ENCODE measurements at places on chromosomes 5 and 9.
A peak's percentile ranks its signal among the peaks of the same experiment; 100 is the strongest.

- DNase-seq, result no peak
Observed at GRCh38 chr9:91939978-91940377, 10.1 kb downstream of the ROR2 start.

DNA sequence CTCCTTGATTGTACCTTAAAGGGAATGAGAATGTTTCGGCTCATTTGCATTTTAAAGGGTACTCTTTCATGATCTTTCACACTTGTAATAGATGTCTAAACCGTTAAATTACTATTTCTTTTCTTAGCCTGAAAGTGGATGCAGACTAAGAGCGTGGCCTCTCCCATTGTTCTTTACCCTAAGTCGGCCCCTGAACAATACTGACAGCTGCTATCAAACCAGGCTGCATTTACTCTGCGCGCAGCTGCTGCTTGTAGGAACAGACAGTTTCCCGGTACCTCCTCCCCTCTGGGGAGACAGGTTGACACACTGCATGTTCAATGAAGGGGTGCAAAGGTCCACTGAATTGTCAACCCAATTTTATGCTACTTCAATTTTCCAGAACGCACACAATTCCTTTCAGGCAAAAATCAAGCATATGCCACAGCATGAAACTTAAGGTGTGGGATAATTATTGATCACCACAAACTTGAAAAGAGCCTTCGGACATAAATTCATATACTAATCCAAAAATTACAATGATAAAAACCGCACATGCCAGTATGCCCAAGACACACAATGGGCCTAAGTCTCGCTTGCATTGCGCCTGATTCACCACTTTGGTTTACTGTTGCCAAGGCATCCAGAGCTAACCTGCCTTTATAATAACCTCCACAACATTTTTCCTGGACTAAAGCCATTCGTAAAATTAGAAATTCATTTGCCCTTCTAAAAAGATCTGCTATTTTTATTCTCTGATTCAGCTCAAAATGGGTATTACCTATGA lies 39.7 kb downstream of the TLE1 start:
- no peak for DNase-seq

DNA sequence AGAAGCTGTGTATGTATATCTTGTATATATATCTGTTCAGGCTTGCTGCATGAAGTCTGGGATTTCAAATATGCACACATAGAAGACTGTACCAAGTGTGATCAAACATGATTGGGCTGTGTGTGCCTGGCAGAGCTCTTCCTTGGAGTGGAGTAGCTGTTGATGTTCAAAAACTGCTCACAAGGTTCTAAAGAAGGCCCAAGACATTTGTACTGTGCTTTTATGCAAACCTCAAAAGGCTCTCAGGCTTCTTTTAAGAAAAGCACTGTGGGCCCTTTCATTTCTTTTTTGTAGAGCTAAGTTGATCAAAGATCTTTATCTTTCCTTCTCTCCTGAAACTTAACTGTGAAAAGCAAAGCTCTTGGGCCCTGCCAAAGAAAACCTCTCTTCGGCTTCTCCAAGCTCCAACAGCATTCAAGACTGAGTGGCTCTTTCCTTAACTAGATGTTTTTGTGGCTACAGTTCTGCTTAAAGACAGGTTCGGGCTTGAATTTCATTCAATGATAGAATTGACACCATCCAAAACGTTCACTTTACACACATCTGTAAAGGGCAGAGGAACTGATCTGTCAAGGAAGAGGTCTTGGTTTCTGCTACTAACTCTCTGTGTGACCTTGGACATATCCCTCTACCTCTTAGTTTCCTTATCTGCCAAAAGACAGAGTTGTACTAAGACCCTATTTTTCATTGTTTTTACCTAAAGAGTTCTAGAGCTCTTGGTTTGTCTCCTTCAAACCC lies 105.8 kb upstream of the IL6ST start:
- DNase-seq, result no peak

DNA sequence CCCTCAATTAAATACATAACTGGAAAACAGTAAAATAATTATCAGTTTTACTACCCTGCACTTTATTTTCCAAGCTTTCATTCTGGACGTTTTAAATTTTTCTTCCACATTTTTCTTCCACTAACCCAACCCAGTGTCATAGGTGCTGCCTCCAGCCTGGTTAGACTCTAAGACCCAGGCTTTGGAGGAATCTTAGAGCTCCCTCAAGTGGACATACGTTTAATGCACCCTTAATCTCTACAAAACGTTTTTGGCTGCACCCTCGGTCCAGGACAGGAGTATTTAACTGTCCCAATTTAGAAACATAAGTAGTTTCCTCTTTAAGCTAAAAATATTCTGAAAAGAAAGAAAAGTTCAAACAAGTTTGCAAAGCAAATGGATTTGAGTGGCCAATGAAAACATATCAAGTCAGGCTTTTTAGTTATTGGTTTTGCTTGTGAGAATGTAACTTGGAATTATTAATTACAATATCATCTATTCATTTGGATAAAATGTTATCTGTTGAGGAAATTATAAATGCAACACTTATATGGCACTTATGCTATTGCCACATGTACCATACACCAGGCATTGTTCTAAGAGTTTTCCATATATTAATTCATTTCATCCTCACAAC lies 38.9 kb downstream of the CDH6 start:
- peak; percentile 23 for DNase-seq

GRCh38 chr5:69188811-69189161 lies 597 bp upstream of the CENPH start:
- DNase-seq, result no peak

DNA sequence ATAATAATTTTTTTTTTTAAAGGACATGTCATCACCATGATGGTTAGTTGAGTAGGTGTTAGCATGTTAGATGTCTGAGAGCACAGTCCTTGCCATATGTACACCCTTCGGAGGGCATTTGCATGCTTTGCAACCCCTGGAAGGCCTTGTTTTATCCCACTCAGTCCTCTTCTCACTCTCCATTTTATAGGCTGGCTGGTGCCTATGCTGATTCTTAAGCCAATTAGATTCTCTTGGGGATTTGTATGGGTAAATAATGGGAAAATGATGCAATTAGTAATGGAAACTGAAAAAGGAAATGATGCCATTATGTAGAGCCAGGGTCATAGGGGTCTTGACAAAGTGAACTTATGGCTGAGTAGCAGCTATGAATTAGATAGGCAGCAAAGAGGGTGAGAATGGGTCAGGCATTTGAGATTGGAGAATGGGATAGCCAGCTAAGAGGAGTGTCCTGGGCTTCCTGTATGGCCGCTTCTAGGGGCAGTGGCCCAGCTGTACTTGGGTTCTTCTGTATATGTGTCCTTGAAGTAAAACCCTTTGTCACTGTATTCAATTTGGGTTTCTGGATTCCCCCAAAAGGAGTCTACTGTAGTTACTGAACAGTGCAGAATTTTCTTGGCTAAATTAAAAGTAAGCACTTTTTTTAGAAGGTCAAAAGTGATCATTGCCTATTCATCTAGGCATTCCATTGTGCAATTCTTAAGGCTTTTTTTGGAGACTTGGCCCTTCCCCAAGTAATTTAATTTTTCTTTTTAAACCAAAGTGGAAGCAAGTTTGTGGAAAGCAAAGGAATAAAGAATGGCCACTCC lies 31.6 kb downstream of the LRRTM2 start:
- DNase-seq, result no peak

DNA sequence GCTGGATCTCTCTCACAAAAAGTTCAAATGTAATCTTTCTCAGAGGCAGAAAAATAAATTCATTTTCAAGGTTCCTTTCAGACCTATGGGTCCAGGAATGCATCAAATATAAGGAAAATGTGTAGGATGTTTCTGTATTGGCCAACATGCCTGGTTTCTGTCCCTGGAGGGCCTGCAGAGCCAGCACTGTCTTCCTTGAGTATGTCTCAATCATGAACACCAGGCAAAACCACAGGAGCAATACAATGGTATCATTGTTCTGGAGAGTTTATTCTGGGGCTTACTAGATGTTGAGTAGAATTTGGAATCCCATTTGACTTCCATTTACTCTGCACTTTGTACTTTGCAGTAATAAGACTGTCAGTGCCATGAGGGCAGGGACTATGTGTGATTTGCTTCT lies 23.5 kb downstream of the INSYN2B start:
- no peak for DNase-seq

GRCh38 chr5:139952574-139952973 lies 90.5 kb downstream of the NRG2 start:
- DNase-seq, result no peak

DNA sequence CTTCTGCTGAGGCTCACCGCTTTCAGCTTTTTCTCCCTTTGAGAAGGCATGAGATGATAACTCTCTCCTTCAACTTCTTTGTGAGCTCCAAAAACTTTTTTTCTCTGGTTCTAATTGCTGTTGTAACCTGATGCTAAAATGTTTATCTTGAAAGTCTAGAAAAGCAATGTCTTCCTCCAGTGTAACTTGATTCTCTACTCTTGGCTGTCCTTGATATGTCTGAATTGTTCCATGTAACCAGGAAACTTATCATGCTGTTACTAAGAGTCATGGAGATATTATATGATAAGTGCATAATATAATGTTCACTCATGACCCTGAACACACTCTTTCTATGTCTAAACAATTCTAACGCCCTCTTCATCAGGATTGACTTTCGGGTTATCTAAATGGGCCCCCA lies 128.0 kb upstream of the ABCA1 start:
- no peak for DNase-seq

GRCh38 chr9:4666042-4666699 lies at the start of gene SPATA6L:
SPATA6L (minus strand) TSS chr9:4666480; CDS start chr9:4666250, 230 bp downstream.
- DNase-seq, result peak; percentile 65

DNA sequence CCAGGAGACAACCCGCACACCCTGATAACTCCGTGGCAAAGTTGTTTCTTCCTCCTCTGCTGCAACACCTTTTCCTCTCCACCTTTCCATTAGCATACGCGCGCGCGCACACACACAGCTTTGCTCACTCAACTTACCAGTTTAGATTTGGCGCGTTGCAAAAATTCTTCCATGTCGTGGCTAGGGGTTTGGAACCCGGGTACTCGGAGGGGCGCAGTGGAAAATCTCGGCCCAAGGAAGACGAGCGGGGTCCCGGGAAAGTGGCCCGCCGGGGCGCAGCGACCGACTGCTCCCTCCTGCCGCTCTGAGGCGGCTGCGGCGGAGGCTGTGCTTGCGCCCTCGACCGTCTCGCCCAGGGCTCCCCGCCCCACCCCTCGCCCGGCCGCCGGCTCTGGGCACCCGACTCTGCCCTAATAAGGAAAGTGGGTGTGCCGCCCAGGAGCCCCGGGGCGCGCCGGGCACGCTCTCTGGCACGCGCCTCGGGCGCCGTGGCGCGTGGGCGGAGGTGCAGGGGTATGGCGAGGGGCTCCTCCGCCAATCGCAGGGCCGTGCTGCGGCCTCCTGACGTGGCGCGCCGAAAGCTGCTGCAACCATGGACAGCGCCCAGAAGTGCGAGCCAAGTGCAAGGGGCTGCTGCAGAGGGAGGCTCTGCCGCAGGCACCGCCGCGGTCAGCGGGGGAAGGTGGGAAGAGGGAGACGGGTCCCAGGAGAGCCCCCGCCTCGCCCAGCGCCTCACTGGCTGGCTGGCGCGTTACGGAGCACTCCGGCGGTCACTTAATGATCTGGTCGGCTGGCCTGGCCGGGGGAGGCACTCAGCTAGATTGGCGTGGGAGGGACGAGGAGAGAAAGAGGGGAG lies at the start of gene PRUNE2:
Gene PRUNE2, minus strand, starts transcription at position 324 of the 856 bp plus-strand sequence. Its CDS starts 151 bp downstream, at position 173.
- DNase-seq, result peak; percentile 64

DNA sequence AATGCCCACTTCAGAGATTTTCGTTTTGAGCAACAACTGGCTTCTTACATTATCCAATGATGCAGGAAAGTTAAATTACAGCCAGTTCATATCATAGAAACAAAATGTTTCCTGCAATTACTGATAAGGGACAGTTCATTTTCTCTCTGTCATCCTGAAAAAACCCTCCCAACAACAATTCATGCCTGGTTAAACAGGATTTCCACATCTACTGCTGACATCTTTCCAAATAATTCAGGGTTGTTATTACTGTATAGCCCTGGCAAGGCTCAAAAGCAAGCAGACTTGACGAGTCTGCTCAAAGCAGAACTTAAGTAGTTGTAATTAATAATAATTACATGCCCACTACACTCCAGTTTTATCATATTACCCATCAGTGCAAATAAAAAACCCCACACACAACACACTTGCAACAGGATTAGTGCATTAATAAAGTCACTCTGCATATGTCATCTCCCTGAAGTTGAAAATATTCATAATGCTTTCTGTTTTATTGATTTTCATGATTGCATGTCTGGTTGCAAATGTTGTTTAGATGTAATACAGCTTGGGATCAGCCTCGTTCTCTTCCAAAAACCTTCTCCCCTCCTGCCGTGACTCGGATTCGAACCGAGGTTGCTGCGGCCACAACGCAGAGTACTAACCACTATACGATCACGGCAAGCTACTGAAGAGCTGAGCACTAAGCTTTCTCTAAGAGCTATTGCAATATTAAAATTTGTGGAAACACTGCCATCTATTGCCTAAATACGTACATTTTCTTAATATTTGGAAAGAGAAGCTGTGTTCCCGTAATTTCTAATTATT lies 119.6 kb upstream of the NFIB start:
- DNase-seq, result no peak

GRCh38 chr5:177601577-177602457 lies 1.9 kb downstream of the B4GALT7 start:
- no peak for DNase-seq

DNA sequence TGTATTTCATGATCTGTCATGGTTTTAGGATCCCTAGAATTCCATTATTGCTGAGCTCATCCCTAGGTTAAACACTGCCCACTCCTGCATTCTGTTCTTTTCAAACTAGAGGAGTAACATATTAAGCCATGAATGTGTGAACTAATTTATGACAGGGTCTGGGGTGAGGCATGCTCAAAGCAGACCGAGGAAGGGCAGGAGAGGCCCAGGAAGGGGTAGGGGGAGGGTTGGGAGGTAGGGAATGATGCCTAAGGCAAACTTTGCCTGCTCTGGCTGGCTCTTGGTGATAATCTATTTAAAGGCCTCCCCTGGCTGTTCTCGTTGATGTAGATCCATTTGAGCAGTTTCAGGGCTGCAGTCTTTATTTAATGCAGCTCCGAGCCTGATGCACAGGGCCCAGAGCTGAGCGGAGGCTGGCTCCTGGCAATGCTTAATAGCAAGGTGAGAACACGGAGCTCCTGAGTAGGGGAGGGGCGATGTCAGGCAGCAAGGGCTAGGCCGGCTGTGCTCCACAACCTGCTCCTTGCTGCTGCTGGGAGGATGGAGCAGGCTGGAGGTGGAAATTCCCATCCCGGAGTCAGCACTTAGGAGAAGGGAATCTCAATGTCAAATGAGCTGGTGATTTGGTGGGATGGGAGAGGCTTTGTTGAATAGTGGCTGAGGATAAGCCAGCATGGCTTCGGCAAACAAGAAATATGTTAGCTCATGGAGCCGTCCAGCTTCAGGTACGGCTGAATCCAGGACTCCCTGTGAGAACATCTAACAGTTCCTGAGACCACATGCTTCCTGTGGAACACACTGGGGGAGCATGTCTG lies 73.2 kb upstream of the UNC5A start:
- DNase-seq, result peak; percentile 14

DNA sequence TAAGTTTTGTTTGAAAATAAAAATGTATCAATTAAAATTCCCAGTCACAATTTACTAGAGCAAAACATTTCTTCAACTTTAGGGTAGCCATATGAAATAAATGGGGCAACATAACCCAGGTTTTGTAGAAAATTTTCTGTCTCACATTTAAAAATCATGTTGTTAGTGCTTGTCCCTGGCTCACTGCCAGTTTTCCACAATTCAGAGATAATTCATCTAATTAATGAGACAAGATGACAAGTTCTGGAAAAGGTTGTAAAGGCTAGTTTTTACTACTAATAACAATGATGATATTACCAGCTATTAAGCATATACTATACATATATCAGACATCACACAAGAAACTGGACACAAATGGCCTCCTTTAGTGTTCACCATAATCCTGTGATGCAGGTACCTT lies 45.9 kb downstream of the MEGF9 start:
- DNase-seq, result no peak
